ENCODE measurements at places on chromosomes 5 and 9. TPM values are rescaled to one million over a fixed set of nuclear protein-coding genes. Genes with fewer than 3 reads are reported as not detected.

GRCh38 chr9:124212381-124213050, 45.2 kb upstream of the NEK6 start:
- DNase-seq, result no peak

The PCDH12 gene
- total RNA-seq, result 2.1 TPM

The PCSK1 gene
- 0.35 TPM for total RNA-seq

The MYO10 gene
- total RNA-seq, result 15.1 TPM

The CA9 gene
- not detected for total RNA-seq

DNA sequence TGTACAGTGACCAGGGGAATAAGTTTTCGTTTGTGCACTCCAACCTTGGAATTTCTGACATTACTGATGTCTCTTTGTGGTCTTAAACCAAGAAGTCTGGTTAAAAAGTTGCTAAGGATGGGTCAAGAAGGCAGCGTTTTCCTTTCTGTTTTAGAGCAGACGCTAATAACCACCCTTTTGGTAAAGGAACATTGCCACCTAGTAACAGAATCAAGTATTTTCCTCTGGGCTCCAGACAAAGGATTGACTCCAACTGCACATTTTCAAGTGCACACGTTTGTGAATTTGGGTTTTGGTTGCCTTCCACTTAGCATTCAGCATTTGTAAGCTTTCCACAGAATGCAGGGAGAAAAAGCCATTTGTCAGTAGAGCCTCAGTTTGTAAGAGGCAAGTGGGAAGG, 22.2 kb upstream of the CEP78 start:
- no peak for DNase-seq

The TPM2 gene
- total RNA-seq, result 309 TPM

DNA sequence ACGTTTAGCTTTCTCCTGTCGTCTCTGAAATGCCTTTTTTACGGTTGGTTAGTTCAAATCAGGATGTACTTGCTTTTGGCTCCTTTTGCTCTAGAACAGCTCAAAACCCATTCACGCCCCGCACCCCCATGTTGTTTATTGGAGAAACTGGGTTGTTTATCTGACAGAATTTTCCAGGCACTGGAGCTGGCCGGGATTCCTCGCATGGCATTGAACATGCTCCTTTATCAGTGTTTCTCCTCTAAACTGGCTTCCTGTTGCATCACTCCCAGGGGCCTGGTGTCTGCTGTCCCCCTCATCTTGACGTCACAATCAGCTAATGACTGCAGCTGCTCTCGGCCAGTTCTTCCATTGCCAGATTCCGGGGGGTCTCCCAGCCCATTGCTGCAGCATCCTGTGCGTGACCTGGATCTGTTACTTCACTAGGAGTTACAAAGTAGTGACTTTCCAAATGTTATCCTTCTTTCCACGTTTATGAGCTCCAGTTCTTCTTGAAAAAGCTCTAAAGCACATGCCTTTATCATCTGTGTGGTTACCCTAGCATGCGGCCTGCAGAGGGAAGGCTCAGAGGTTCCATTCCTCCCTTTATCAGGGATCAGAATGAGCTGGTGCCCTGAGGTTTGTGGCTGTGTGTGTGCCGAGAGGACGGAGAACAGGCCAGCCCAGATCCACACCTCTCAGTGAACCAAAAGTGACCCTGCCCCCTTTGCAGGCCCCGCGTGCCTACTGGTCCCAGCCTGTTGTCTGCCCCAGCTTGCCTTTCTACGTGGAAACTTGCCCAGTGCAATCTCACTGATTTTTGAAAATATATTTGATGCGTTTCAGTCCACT, 27.5 kb downstream of the FAM163B start:
- DNase-seq, result peak; percentile 72

The OBP2B gene
- total RNA-seq, result not detected

The ASTN2 gene
- 2.9 TPM for total RNA-seq

DNA sequence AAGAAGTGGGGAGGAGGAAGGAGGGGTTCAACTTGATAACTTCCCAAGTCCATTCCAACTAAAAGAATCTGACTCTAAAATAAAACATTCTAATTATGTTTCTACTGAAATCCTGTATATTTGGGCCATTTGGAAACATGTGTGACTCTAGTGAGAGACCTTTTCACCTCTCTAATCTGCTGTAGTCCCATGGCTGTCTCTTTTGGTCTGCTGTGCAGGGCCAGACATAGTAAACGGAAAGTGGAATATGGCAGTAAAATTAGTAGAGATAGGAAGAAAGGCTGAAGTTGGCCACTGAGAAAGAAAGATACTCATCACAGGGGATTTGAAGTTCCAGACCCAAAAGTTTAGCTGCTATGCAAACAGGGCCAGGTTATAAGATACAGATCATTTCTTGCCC, 15.9 kb downstream of the RFX3 start:
- DNase-seq, result no peak

DNA sequence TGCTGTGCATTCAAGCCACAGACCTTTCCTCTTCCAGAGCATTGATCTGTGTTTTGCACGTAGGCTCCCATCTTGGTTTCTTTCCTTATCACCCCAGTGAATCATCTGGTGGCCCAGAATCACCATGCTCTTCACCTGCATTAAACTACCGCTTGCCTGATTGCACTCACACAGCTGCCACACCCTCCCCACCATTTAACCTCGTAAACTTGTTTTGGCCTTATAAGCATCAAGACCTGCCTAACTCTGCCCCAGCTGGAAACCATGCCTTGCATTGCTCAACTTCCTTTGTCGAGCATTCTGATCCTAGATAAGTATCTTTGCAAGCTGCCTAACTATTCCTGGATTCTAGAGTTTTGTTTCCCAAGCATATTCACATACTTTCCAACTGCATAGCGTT, 369.6 kb upstream of the SEMA6A start:
- DNase-seq, result no peak

The WDR5 gene
- total RNA-seq, result 31.0 TPM

The UGT3A2 gene
- not detected for total RNA-seq

- DNase-seq, result no peak
Measured at GRCh38 chr9:113640418-113640817, 176.9 kb downstream of the RGS3 start.

DNA sequence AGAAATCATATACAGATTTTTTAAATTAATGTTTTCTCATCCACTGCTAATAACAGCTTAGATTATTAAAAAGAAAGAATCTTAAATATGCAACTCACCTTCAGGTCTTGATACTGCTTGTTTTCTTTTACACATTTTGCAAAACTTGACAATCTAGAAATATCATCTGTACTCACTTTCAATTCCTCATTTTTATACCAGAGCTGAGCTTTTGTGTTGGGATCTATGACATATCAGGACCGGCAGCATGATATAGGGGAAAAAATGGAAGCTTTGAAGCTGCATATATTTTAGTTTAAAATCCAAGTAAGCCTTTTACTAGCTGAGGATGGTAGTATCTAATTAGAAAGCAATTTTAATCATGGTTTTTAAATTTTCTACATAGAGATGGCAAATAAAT, 75.7 kb upstream of the SMARCA2 start:
- no peak for DNase-seq

The REXO4 gene
- total RNA-seq, result 22.5 TPM

GRCh38 chr5:127804886-127805426, 101.8 kb downstream of the CCDC192 start:
- DNase-seq, result no peak

The CAPSL gene
- 1.1 TPM for total RNA-seq

- DNase-seq, result no peak
Measured at GRCh38 chr5:68021227-68021626, 194.3 kb upstream of the PIK3R1 start.

DNA sequence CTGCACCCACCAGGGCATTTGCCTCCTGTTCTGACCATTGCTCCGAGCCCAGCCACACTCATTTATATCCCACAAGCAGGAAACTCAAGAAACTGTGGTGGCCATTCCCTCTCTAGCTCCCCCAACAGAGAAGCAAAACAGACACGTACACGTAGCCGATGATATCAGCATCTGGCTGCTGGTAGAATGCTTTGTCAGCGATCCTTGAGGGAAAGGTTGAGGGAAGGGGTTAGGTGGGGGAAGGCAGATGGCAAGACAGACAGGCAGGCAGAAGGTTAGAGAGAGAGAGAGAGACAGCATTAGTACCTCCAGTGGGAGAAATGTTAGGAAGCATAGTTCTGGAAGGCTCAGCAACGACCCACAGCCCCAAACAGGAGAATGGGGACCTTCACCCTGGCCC, 7.8 kb downstream of the HIGD2A start:
- peak; percentile 42 for DNase-seq

Measured in ovary (tissue), 10 donors.